Activated CD4-positive, alpha-beta T cell treated with anti-CD3 and anti-CD28 coated beads, Interleukin-2, amount 10 ng/mL, durations not matched to agents 24 days and 14 days (primary cell): ENCODE measurements at places on chromosomes 6 and 20. TPM values are rescaled to one million over a fixed set of nuclear protein-coding genes. Genes with fewer than 3 reads are reported as not detected.
A peak's percentile ranks its signal among the peaks of the same experiment; 100 is the strongest.

Gene CTCFL
- not detected in 2 replicates for total RNA-seq

Gene SLC44A4
- total RNA-seq: 0.21 TPM in 1 of 2 replicates, not detected in the other

Gene ALDH8A1
- 1.2 and 1.7 TPM in 2 replicates for total RNA-seq

Gene ZNF311
- 0.86 and 0.97 TPM in 2 replicates for total RNA-seq

Gene FAM110A
- total RNA-seq: 13.3 and 15.4 TPM in 2 replicates

Gene MLN
- not detected in 2 replicates for total RNA-seq

Gene ATP9A
- 14.7 and 16.1 TPM in 2 replicates for total RNA-seq

Gene TRIM15
- total RNA-seq: 0.24 and 0.65 TPM in 2 replicates

Gene LY6G5C
- total RNA-seq: 4.1 and 4.9 TPM in 2 replicates

DNA sequence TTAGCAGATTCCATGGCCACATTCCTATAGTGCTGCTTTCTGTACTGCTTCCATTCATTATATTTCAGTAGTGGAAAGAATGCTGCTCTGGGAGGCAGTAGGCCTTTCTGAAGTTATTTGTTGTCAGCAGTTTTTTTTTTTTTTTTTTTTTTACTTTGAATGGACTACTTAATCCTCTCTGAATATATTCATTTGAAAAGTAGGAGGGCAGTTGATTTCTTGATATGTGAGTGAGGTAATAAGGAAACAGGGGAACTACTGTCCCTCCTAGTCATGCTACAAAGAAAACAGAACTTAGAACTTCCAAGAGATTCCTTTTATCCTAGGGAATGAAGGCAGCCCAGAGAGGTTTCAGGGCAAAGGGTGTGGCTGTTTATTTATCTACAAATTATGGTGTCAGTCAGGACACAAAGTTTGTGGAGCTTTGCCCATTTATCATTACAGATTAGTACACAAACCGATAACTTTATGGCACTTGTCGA, 155.9 kb downstream of the JARID2 start:
- no peak for DNase-seq

GRCh38 chr6:56314683-56315523, 67.5 kb upstream of the COL21A1 start:
- DNase-seq: peak; percentile 60

GRCh38 chr6:50834929-50835410, 16.3 kb downstream of the TFAP2B start:
- DNase-seq: no peak

GRCh38 chr6:139137706-139138105, 2.8 kb downstream of the HECA start:
- peak; percentile 54 for DNase-seq

DNA sequence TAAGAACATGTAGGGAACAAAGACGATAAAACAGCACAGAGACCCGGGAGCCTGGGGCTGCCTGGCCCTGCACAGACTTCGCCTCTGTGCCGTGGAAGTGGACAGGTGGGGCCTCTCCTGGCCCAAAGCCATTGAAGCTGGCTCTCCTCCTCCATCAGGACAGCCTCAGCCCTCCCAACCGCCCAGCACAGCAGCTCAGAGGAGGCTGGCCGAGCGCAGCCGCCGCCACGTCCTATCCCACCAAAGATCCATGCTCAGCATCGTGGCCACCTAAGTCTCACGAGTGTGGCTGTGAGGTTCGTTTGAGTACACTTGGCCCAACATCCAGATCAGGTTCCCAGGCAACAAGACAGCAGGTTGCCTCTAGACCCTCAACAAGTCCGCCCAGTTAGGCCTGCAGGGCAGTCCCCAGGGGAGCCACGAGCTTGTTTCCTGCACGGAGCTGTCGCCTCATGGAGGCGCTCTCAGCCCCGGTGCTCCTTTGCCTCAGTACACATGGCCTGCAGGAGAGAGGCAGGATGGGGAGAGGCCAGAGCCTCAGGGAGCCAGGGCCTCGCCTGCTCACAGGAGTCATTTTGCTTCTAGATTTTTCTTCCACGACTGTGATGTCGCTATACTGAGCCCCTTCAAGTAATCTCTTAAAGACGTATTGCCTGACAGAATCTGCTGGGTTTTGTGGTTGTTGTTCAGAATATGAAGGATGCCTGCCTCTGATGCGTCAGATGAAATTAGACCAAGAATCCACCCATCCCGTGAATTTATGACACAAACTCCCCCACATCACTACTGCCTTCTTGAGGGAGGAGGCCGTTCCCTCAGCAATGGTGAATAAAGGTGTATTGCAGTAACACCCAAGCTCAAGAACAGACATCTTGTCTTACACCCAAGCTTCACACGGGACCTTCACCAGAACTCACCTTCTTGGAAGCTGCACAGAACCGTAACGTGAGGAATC, 102.7 kb downstream of the RNASET2 start:
- no peak for DNase-seq

GRCh38 chr6:32685603-32686002, 19.1 kb upstream of the HLA-DQB1 start:
- DNase-seq: peak; percentile 87

DNA sequence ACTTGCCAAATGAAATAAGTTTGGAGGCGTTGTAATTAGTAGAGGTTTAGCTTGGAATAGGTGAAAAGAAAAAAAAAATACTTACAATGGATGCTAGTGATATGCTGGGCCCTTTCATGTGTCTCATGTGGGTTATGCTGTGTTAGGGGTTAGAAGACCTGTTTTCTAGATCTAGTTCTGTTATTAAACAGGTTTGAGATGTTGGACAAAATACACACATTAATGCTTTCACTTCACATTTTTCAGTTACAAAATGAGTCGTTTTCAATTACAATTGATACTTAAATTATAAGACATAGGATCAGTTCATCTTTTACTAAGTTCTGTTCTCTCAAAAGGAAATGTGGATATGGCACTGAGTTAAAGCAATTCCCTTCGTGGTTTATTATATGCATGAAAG, 509.8 kb downstream of the EPM2A start:
- DNase-seq: no peak

DNA sequence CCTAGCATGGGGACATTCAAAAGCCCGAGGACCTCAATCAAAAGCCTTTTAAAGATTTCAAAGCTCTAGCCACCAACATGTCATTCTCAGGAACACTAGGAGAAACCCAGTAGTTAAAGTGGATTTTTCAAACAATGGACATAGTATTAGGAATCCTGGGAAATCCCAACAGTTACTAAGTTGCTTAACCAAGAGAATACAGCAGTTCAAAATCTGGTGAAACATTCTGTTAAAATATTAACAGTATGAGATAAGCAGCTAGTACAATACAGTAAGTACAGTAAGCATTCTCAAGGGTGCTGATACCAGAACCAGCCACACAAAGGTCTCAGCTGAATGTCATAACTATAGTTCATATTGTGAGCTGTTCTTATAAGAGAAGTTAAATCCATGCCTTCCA, 68.6 kb downstream of the CDK19 start:
- DNase-seq: no peak

GRCh38 chr20:32672982-32673851, 524 bp downstream of the C20orf203 start:
- peak; percentile 69 for DNase-seq

- DNase-seq: no peak
Observed at GRCh38 chr6:158391276-158391675, 79.0 kb downstream of the TULP4 start.

- no peak for DNase-seq
Observed at GRCh38 chr6:10991115-10991514, 53.0 kb downstream of the ELOVL2 start.

DNA sequence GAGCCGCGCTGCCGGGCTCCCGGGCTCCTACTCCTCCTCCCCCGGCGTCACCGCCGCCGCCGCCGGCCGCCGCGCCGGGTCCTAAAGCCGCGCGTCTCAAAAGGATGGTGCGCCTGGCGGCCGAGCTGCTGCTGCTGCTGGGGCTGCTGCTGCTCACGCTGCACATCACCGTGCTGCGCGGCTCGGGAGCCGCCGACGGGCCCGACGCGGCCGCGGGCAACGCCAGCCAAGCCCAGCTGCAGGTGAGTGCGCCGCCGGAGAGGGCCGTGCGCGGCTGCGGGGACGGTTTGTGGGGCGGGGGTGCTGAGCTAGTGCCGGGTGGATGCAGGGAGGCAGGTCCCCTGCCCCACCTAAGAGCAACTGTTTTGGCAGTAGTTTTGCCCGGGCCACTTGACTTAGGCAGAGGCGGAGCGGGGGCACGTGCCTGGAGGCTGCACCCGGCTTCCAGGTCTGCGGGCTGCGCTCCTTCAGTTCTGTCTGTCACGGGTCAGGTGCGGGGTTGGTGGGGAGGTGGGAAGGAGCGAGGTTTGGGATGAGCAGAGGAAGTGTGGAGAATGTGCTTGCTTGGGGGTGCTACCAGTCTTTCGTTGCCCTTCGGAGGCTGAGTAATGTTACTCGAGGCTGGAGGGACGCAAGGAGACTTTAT, 722 bp downstream of the ISM1 start:
- peak; percentile 93 for DNase-seq

GRCh38 chr6:122984393-122984792, 11.6 kb upstream of the CLVS2 start:
- no peak for DNase-seq

GRCh38 chr20:14295238-14295637, 42.2 kb downstream of the FLRT3 start:
- DNase-seq: no peak

DNA sequence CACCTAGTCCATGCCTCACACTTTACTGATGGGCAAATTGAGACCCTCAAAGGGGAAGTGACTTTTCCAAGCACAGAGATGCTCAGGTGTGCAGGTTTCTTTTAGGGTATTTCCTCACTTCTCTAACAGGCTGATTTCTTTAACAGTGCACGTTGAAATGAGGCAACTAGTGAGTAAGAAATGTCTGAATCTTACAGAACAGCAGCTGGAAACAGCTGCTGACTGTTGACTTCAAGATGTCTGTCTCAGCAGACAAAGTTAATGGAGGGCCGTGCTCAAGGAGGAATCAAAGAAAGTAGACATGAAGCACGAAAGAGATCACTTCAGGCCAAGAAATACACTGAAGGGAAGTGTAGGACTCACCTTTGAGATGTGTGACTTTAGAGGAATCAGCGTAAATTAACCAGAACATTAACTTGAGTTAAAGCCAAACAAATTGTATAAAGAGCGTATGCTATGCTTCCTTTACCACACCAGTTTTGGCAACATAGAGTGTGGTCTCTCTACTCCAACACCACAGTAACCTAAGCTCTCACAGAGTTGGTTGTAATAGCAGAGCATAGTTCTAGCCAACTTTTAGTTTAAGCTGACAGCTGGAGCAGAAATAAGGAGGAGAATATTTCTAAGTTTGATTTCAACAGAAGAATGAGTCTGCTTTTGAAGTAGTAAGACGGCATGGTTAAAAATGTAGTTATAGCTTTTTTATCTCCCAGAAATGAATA, 60.9 kb downstream of the SAMD3 start:
- no peak for DNase-seq

GRCh38 chr6:118877806-118878205, 16.1 kb upstream of the ASF1A start:
- no peak for DNase-seq

DNA sequence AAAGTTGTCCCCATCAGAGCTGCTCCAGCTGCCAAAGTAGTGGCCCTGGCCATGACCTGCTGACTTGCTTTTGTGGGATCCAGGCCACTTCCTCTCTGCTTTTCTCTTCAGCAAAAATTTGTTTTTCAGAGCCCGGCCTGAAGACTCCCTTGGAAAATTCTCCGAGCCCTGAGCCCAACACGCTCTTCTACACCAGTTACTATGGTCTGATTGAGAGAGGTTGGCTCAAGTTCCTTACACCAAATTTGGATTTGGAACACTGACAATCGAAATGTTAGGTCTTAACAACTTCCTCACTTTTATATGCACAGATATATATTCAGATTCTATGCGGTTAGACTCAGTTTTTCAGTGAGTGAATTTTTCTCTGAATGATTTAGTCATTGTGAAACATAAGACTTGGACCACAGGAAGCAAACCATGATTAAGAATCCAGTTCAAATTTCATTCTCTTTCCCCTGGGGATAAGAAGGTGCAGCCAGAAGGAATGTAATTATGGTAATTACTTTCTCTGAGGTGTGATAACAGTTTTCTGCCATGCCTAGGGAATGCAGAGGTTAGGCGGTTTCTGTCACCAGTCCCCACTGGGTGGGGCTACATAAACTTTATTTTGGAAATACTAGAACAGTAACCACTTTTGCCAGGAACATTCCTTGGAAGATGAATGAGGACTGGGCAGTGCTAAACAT, 365.2 kb downstream of the SYNE1 start:
- no peak for DNase-seq

DNA sequence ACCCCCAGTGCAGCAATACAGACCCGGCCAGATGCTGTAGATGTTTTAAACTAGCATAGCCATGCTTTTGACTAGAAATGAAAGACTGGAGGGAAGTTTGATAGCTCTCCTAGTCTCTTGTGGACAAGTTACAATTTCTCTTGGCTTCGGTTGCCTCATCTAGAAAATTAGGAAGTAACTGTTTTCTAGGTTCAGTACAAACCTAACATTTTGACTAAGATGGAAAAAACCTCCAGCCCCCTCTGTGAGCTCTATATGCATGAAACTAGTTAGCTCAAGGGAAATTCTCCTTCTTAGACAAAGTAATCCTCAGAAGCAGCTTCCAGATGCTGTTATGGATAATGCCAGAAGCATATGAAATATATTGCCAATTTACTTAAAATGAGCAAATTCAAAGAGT, 86.6 kb downstream of the RNF144B start:
- DNase-seq: no peak

- DNase-seq: no peak
Observed at GRCh38 chr6:151524059-151524458, 30.2 kb downstream of the CCDC170 start.

GRCh38 chr20:59994697-59995122, 36.5 kb downstream of the CDH26 start:
- no peak for DNase-seq

DNA sequence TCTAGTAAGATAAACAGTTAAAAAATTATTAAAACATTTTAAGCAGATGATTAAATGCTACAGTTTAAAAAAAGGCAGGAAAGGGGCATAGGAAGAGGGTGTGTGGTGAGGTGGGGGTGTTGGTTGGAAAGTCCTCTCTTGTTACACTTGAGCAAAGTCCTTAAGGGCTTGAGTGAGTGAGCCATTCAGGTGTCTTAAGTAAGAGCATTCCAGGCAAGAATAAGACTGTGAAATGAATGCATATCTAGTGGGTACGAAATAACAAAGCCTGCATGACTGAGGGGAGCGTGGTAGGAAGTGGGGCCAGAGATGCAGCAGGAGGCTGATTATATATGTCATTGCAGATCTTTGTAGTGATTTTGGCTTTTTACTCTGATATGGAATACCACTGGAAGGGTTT, 5.1 kb downstream of the CDKAL1 start:
- no peak for DNase-seq

- DNase-seq: no peak
Observed at GRCh38 chr20:48051794-48052474, 266.7 kb upstream of the SULF2 start.

- DNase-seq: no peak
Observed at GRCh38 chr6:84258866-84259265, 31.4 kb upstream of the CEP162 start.
